ENCODE measurements at places on chromosomes 16 and 17. TPM values are rescaled to one million over a fixed set of nuclear protein-coding genes. Genes with fewer than 3 reads are reported as not detected.

Gene C16orf89
- not detected for total RNA-seq

DNA sequence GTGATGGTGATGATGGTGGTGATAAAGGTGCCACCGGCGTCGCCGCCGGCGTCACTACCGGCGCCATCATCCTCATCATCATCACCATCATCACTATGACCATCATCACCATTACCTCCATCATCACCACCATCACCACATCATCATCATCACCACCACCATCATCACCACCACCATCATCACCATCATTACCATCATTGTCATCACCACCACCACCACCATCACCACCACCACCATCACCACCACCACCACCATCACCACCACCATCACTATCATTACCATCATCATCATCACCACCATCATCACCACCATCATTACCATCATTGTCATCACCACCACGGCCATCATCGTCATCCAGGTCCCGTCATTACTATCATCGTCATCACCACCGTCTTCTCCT is 179.7 kb downstream of the NPIPB11 start:
- no peak overlapping the region for H3K4me3 ChIP-seq
- H3K4me1 ChIP-seq = peaks cover 7% of the 10 kb centered on the region
- H3K27ac ChIP-seq = no peak overlapping the region
- no peak for DNase-seq

DNA sequence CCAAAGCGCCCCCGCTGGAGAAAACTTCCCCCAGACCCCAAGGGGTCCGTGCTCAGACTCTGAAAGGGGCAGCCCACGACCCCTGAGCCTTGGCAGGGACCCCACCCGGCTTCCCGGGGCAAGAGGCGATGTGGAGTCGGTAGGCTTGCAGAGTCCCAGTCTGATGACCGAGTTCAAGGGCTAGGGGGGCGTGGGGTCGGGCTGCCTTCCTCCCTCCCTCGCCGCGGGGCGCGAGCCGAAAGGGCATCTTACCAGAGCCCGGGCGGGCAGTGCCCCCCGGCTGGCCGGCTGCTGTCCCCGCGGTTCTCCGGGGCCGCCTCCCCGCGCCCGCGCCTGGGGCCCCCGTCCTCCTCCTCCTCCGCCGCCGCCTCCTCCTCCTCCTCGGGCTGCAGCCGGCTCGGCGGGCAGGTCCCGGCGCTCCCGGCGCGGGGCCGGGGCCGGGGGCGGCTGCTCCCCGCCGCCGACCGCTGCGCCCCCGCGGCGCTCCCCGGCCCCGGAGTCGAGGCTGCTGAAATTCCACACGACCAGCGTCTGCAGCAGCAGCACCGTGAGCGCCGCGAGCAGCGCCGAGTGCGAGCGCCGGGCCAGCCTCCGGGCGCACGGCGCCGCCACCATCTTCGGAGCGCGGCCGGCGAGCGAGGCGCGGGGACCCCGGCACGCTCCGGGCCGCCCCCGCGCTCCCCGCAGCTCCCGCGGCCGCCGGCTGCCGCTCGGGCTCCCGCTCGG is 415 bp downstream of the XYLT1 start:
- H3K36me3 ChIP-seq = peaks cover 5% of the 10 kb centered on the region
- DNase-seq = peak; percentile 31
- H3K4me3 ChIP-seq = peak overlapping the region; percentile 93
- H3K4me1 ChIP-seq = peaks cover 61% of the 10 kb centered on the region

GRCh38 chr17:56142325-56142724 is 10.9 kb upstream of the ANKFN1 start:
- H3K4me3 ChIP-seq = no peak overlapping the region
- no peaks in the 10 kb centered on the region for H3K4me1 ChIP-seq
- H3K27ac ChIP-seq = no peak overlapping the region
- DNase-seq = no peak
- no peaks in the 10 kb centered on the region for H3K36me3 ChIP-seq

DNA sequence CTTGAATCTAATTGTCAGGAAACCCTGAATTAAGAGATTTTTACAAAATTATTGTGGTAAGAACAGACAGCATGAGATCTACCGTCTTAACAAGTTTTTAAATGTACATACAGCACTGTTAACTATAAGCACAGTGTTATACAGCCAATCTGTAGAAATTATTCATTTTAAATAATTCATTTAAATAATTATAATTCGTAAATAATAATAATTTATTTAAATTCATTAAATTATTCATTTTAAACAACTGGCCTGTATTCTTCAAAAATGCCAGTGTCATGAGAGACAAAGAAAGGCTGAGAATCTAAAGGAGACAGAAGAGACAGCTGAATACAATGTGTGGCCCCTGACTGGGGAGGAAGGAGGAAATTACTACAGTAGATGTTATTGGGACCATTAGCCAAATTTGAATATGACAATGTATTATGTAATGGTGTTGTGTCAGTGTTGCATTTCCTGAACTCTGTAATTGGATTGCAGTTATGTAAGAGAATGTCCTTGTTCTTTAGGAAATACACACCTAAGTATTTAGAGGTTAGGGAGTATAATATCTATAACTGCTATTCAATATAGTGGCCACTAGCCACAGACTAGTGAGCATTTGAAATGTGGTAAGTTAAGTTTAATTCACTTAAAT is 2.3 kb downstream of the RSAD1 start:
- DNase-seq = no peak
- H3K4me1 ChIP-seq = peaks cover 30% of the 10 kb centered on the region
- H3K27me3 ChIP-seq = no peaks in the 10 kb centered on the region
- no peak overlapping the region for H3K4me3 ChIP-seq
- no peak overlapping the region for H3K27ac ChIP-seq

DNA sequence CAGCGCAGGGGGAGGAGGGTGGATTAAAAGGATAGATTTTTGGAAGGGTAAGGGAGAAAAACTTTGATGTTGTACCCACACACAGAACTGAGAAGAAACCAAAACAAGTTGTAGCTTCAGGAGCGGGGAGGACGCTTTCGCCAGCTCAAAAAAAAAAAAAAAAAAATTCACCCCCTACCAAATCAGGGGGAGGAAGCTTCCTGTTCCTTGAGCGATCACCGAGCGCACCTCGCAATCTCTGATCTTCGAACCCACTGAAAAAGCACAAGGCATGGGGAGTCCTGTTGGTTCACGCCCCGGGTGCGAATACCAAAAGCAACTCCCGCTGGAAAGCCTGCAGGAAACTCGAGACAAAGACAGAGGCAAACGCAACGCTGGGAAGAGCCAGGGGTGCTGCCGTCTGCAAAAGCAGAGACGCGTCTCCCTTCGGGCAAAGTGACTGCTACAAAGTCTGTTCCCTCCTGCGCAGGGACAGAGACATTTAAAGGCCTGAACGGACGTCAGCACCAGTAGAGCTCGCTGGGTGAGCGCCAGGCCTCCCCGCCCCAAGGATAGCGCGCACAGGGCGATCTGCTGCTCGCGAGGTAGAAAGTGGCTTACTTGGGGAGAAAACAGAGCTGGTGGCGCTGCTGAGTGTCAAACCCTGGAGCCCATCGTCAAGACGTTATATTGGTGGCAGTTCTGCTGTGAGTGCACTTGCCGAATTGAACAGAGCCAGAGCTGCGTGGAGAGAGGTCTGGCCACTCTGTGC is 190.4 kb downstream of the USP22 start:
- no peak overlapping the region for H3K27ac ChIP-seq
- peaks cover 22% of the 10 kb centered on the region for H3K27me3 ChIP-seq
- peak; percentile 40 for DNase-seq
- peaks cover 21% of the 10 kb centered on the region for H3K4me1 ChIP-seq

DNA sequence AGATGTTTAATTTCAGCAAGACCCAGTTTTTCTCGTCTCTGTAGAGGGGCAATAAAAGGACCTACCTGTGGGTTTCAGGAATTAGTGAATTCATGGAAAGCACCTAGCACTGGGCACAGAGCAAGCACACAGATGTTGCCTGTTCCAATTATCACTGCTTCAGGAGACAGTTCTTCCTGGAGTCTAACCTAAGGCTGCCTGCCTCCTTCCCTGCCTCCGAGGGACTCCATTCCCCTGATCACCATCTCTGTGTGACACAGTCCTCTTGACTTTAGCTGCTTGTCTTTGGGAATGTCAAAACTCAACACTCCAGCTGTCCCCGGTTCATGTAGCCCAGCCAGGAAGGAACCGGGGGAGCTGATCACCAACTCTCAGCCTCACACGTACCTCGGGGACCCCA is 474.9 kb downstream of the SLC39A11 start:
- DNase-seq = no peak
- no peaks in the 10 kb centered on the region for H3K36me3 ChIP-seq
- H3K27ac ChIP-seq = no peak overlapping the region
- H3K27me3 ChIP-seq = peaks cover 52% of the 10 kb centered on the region
- peaks cover 17% of the 10 kb centered on the region for H3K4me1 ChIP-seq

- H3K36me3 ChIP-seq = no peaks in the 10 kb centered on the region
- DNase-seq = no peak
- peaks cover 13% of the 10 kb centered on the region for H3K4me1 ChIP-seq
- H3K27me3 ChIP-seq = peaks cover 11% of the 10 kb centered on the region
- H3K27ac ChIP-seq = no peak overlapping the region
These were observed 2.1 kb upstream of the TEX19 start for GRCh38 chr17:82356845-82357355.

DNA sequence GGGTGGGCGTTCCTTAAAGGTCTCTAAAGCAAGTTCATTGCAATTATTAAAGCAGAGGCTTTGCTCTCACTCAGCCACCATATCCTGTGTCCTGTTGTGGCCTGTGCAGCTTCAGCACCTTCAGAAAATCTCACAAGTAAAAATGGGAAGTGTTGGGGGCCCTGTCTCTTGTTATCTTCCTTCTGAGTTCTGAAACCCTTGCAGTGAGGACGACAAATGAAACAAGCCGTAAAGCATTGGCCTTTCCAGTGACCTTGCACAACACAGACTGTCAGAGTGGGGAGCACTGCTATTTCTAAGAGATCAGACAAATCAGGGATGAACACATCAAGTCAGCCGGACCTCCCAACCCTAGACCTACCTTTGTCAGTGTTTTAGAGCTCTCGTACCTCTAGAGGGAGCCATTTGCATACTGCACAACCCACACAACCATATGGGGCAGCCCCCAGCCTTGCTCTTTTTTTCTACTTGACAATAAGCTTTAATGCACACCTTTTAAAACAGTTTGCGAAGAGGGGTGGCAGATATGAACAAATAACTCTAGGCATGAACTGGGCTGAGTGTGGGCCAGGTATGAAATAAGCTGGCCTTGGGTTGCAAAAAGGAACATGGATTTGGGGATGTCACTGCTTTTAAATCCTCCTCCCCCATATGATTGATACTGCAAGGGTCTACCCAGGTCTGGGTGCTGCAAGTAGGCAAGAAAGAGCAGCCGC is 89.8 kb downstream of the KATNIP start:
- H3K4me3 ChIP-seq = no peak overlapping the region
- no peaks in the 10 kb centered on the region for H3K27me3 ChIP-seq
- DNase-seq = peak; percentile 42
- H3K27ac ChIP-seq = no peak overlapping the region
- H3K36me3 ChIP-seq = peaks cover 3% of the 10 kb centered on the region
- H3K4me1 ChIP-seq = no peaks in the 10 kb centered on the region

DNA sequence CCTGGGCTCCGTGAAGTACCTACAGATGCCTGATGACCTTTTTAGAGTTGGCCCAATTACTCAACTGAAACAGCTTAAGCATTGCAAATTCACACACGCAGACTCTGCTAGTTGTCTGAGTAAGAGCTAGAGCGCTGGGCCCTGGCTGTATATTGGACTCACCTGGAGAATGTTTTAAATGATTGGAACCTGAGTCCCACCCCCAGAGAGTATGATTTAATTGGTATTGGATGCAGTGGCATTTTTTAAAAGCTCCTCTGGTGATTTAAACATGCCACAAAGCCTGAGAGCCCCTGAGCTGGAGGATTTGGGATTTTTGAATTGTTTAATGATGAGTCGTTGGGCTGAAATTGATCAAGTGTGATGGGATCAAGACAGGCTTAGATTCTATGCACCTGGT is 143.9 kb upstream of the SDK2 start:
- no peak overlapping the region for H3K4me3 ChIP-seq
- H3K36me3 ChIP-seq = no peaks in the 10 kb centered on the region

- H3K4me3 ChIP-seq = no peak overlapping the region
- H3K27me3 ChIP-seq = no peaks in the 10 kb centered on the region
- DNase-seq = no peak
- peak overlapping the region; percentile 14 for H3K27ac ChIP-seq
- H3K36me3 ChIP-seq = no peaks in the 10 kb centered on the region
These were observed 19.2 kb upstream of the SREBF1 start for GRCh38 chr17:17855976-17856375.

Data from activated T-cell treated with anti-CD3 and anti-CD28 coated beads, Interleukin-2, amount 50 U/mL, for 72 hours (primary cell).